Umbilical cord (tissue), 2 donors: ENCODE measurements at places on chromosomes 7 and 10.

DNA sequence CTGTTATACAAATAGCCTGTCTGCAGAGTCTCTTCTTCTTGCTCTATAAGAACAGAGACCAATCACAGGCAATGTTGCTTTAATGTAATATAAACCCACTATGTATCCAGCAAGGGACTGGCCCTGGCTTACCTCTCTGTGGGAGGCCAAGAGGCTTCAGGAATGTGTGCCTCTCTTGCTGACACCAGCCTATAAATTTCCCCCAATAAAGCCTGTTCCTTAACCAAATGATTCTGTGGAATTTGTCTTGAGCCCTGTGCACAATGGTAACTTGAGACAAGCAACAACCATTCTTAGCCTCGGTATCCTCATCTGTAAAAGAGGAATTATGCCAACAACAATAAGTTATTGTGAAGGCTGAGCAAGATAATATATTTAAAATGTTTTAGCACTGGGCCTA, 563.7 kb downstream of the GRM8 start:
- no peak for DNase-seq

DNA sequence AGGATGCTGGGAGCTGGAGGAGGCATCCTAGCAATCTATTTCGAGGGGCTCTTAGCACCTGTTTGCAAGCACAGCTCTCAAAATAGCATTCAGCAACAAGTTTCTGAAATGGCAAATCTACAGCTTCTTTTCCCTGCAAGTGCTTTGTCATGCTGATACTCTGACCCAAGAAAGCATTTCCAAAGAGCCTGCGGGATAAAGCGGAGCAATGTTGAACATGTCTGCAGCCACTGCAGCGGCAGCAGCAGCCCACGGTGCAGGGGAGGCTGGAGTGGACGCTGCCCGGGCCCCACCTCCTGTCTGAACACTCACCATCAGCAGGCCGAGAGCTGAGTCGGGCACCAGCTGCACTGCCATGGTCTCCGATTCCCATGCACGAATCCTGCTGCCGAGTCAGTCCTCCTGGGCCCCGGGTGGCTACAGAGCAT, 964 bp downstream of the FRMD4A start:
- DNase-seq: peak; percentile 50

DNA sequence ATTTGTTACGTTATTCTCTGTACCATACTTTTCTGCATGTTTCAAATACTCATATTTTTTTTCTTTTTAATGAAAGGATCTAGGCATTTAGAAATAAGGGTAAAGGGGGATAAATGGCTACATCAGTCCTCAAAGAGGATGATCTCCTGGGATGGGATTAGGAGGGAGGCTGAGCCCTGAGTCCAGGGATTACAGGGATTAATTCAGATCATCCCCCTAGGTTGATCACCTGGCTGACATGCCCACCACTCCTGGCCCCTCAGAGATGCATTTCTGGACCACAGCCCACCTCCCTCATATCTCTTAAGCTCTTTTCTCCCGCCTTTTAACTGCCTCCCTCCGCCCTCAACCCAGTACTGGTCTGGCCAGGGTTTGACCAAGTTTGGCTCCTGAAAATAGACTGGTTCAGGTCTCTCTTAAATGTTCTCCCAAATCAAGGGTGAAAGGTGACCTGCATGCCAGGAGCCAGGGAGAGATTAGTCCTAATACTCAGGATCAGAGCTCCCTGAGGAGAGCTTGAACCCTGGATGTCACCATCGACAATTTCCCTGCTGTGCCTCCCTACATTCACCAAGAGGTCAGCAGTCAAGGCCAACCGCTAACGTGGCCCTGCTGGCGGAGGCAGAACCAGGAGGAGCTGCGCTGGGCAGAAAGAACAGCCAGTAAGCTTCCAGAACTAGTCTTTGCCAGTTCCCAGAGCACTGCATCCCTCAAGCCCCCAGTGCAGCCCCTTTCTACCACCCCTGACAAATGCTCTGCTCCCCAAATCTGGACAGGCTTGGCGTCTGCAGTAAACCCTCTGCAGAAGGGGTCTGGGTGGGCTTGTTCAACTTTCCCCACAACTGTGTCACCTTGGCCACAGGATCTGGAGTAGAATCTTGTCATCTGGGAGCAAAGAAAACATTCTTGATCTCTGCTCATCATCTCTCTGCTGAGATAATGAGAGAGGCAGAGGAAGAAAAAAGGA, 3.0 kb upstream of the CCDC136 start:
- DNase-seq: no peak

DNA sequence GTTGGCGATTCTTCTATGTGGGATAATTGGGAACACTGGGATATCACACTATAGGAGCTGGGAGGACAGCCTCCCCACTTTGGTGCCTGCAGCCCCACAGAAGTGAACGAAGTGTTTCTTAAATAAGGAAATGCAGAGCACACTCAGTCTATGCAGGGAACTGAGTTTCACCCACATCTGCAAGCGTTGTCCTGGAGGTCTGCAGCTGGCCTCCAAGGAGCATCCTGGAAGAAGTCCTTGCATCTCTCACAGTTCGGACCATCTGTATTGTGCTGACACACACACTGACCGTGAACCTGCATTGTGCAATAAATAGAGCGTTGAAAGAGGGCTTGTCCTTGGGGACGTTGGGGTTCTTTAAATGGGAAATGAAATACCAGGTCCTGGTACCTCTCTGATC, 25.8 kb downstream of the LAMB4 start:
- no peak for DNase-seq

- no peak for DNase-seq
Measured at GRCh38 chr10:113552701-113553100, at the start of gene HABP2. HABP2 (plus strand) TSS chr10:113553053; CDS start chr10:113553122, 69 bp downstream.

GRCh38 chr10:1366811-1367425, 310.7 kb downstream of the WDR37 start:
- no peak for DNase-seq

DNA sequence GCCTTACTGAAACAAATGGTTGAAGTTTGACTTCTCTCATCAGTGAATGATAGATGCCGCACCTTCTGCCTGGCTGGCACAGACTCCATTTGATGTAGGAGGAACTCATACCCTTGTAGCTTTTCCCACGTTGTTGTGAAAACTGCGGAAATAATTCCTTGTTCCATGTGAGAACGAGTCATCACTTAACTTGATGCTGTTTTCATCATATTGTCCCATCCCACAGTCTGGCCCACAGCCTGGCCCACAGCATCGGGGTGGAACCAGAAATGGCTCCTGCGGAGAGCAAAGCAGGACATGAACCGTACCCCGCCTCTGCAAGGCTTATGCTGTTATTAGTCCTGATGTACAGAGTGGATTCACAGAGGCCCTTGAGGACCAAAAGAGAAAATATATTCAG, 587.0 kb downstream of the SDK1 start:
- DNase-seq: no peak

DNA sequence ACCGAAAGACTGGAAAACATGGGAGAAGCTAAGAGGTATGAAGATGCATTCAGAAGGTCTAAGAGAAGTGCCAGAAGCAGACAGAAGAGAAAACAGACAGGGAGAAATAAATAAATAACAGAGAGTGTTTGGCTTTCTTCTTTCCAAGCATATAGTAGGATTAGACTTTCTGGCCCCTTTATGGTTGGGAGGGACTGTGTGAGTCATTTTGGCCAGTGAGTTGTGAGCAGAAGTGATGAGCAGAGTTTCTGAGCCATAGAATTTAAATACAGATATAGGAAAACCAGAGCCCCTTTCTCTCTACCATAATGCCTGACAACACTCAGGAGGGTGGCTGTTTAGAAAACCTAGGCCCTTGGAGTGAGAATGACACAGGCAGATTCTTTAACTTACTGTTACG, 171.0 kb downstream of the PPP1R17 start:
- DNase-seq: peak; percentile 4

GRCh38 chr7:33336820-33337219, 207.5 kb downstream of the BBS9 start:
- no peak for DNase-seq

DNA sequence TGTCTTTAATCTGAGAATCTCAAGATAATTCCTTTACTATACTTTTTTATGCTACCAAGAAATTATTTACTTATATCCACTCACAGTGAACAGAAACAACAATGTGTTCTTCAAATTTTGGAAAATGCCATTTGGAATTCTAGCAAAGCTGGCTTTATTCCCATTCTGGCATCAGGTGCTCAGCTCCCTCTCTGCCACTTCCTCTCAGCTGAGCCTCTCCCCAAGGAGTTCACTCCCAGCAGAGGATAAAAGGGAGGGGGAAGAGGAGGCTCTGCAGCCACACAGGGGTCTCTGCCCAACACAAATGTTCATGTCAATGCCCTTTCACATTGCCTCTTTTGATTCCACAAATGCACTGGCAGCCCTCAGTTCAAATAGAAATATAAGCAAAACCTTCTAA, 116.9 kb downstream of the CPEB3 start:
- DNase-seq: no peak

- DNase-seq: no peak
Measured at GRCh38 chr10:132186488-132187429, at the start of gene DPYSL4. DPYSL4 (plus strand) TSS chr10:132186948; CDS start chr10:132187064, 116 bp downstream.

DNA sequence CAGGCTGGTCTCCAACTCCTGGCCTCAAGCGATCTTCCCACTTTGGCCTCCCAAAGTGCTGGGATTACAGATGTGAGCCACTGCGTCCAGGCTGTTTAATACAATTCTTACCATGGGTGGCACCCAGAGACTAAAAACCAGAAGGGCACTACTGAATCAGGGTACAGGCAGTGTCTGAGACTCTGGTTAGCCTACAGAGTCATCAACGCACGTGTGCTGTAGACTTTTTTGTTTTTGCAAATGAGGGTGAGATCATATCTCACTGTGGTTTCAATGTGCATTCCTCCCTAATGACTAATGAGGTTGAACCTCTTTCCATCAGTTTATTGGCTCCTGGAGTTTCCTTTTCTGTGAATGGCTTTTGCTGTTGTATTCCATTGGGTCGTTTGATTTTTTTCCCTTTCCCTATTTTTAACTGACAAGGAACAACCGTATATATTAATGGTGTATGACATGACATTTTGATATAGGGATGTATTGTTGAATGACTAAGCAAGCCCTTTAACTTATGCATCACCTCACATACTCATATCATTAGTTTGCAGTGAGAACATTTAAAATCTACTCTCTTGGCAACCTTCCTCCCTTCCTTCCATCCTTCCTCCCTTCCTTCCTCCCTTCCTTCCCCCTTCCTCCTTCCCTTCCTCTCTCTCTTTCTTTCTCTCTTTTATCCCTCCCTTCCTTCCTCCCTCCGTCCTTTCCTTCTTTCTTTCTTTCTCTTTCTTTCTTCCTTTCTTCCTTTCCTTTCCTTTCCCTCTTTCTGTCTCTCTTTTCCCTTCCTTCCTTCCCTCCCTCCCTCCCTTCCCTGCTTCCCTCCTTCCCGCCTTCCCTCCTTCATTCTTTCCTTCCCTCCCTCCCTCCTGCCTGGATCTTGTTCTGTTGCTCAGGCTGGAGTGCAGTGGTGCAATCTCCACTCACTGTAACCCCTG, 9.3 kb upstream of the TMEM270 start:
- DNase-seq: peak; percentile 89

DNA sequence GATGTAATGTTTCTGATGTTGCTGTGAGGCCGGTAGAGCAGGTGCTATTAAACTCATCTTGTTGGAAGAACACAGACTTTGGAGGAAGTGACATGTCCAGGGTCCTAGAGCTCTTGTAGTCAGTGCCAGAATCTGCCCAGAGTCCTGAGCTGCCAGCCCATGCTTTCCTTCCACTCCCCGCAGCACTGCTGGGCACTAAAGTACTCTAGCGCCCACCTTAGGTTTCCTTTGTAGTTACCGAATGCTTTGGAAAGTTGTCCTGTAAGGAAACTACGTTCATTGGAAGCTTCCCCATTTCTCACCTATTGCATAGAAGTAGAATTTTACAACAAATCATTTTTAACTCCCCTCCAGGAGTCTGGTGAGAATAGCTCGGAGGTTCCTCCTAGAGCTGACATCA, 11.0 kb downstream of the ZNF862 start:
- DNase-seq: no peak

DNA sequence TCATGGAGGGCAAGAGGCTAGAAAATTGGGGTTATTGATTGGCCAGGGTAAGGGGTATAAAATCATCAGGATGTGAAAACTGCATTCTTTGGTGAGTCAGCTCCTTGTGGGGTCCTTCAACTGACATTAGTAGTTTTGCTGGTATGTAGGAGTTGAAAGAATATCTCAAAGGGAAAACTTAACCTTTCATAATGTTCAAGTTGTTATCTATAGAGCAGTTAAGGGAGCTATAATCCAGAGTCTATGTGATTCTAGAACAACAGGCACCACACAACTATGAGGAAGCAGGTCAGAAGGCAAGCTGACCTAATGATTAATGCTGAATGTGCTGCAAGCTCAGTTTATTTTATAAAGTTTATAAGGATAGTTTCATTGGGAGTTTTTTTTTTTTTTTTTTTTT, 13.7 kb downstream of the PRPS1L1 start:
- DNase-seq: no peak

GRCh38 chr7:105599551-105599950, 18.3 kb upstream of the EFCAB10 start:
- DNase-seq: peak; percentile 10

- DNase-seq: no peak
Measured at GRCh38 chr7:150569245-150569955, 2.2 kb downstream of the GIMAP4 start.

- DNase-seq: peak; percentile 39
Measured at GRCh38 chr10:21402606-21403083, 122.8 kb downstream of the SKIDA1 start.

GRCh38 chr7:137469191-137469811, 125.8 kb upstream of the PTN start:
- DNase-seq: peak; percentile 28

DNA sequence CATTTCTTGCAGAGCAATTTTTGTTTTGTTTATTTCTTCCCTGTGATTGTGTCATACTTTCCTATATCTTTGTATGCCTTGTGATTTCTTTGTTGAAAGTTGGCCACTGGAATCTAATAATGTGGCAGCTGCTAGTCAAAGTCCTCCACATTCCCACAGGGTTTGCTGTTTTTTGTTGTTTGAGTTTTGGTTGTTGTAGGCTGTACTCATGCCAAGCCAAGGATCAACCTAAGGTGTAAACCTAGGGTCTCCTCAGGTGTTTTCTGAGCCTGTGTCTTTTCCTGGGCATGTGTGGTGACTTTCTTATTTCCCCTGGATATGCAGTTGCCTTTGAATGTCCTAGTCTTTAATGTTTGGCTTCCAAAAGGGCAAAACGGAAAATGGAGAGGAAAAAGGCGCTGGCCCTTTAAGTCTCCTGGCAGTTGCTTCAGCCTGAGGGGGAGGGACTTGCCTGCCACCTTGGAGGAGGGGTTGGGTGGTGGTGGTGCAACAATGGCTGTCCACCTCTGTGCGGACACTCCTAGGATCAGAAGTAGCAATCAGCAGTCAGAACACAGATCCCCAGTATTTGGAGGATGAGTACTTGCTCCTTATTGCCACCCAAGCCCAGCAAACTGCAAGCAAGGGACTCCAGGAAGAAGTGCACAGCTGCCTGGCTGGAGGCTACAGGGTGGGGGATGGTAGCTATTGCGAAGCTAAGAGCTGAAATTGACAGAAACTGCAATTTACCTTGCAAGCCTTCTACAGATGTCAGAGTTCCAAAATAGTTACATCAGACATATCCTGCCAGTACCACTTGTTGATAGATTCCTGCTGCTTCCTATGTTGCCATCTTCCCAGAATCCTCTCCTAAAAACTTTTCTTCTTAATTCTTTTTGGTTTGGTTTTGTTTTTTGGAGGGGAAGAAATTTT, 5.6 kb upstream of the ZNF518A start:
- DNase-seq: peak; percentile 40

- no peak for DNase-seq
Measured at GRCh38 chr7:139094596-139094995, 14.9 kb downstream of the ZC3HAV1 start.

- DNase-seq: no peak
Measured at GRCh38 chr10:47175181-47176123, 124.5 kb upstream of the GDF10 start.
